NCI-H1092 (cell line): ENCODE measurements at places on chromosomes 16 and 17.

DNA sequence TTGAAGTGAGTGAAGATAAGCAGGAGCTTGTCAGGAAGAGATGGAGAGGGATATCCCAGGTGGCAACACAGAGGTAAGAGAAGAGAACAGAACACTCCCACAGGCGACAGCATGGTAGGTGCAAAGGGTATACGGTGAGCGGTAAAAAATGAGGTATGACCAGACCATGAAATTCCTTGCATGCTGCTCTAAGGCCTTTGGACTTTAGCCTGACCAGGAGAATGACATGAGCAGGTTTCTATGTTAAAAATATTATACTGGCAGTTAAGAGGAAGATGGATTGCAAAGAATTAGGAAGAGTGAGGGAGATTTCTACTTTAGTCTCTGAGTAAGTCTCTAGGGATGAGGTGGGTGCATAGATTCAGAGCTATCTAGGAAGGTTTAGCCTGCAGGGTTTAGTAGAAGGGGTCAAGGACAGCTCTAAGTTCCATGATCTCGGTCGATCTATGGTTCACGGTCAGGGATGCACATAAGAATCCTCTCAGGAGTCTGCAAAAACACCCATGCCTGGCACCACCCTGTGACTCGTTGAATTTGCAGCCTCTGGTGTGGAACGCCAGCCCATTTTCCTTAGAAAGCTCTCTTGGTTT is 65.7 kb downstream of the HLF start:
- no peak for DNase-seq

DNA sequence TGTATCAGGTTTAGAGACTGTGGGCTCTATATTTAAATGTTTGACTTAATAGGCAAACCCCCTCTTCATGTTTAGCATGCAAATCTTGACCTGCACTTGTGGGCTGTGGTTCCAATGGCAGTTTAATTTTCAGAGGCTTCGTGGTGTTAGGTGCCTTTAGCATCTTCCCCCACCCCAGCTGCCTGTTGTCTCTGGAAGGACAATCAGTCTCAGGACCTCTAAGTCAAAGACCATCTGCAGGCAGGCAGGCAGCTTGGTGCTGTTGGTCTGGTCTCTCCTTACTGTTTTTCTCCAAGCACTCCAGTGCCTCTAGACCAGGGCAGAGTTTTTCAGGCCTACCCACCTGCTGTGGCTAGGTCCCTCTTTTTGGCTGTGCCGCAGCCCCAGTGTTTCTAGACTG is 990.4 kb downstream of the CDH11 start:
- DNase-seq: no peak

DNA sequence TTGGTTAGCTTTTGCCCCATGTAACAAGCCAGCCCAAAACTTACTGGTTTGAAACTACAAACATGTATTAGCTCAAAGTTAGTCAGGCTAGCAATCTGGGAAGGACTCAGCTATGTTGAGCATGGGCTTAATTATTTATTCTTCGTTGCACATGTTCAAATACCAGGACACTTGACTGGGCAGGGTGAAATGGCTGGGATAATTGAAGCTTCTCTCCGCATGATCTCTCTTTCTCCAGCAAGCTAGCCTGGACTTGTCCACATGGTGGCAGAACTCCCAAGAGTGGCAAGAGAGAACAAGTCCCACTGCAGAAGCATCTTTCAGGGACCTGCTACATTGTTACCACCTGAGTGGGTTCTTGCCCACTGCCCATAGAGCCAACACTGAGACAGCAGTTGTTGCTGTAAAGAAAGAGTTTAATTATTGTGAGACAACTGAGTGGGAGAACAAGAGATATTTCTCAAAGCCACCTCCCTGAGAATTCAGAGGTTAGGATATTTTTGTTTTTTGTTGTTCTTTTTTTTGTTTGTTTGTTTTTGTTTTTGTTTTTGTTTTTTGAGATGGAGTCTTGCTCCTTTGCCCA is 16.8 kb upstream of the ATF7IP2 start:
- no peak for DNase-seq

GRCh38 chr17:77253611-77254051 is 112.9 kb downstream of the SEC14L1 start:
- DNase-seq: no peak

- no peak for DNase-seq
Measured at GRCh38 chr17:41429667-41430066, 5.3 kb upstream of the KRT37 start.

GRCh38 chr17:75720656-75721462 is at the start of gene ITGB4:
Gene ITGB4 (plus strand): TSS chr17:75721459. CDS start chr17:75724704, 3,245 bp downstream.
- no peak for DNase-seq
